ENCODE measurements at places on chromosomes 1 and 21.

GRCh38 chr1:107782217-107782845 lies 182.6 kb downstream of the VAV3 start:
- DNase-seq, result peak; percentile 91

GRCh38 chr1:179744401-179745130 lies 1.5 kb downstream of the FAM163A start:
- peak; percentile 54 for DNase-seq

DNA sequence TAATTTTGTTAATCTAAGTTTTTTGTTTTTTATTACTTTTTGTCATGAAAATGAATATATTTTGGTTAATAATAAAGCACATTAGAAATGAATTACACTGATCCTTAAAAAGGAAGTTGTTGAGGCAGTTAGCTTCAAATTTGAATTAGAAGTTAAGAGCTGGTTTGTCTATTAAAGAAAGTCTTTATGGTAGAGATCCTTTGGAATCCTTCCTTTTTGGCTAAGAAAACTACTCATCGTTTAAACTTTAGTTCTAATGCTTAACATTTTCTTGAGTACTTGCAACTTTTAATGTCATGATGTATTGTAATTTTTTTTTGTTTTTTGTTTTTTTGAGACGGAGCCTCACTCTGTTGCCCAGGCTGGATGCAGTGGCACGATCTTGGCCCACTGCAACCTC lies 2.4 kb downstream of the PTBP2 start:
- no peak for DNase-seq

DNA sequence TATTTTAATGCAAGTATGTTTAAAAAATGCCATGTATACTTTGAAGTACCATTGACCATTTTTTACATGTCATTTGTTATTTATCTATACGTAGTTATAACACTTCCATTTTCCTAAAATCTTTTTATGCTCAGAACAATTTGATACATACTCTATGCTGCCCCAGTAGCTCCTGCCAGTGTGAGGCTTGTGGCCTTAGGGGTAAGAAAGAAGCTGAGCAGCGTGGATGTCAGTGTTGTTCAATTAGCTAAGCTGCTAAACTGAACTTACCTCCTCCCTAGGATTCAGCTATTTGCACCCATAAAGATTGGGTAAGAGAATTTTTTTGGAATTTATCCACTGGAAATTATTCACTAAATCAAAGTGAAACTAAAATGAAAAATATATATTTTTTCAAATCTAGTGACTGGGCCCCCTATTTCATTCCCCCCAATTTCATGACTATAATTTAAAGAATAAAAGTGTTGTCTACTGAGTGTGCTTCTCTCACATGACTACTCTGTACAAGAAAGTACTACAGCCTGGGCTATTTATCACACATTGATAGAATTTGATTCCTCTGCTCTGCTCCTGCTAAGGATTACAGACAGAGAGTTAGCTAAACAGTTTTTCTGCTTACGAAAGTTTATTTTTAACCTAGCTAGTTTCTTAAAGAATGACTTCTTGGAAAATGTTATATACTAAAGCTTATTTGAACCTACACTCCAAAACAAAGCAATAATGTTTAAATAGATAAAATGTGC lies 1030.3 kb upstream of the ADGRL4 start:
- DNase-seq, result no peak

DNA sequence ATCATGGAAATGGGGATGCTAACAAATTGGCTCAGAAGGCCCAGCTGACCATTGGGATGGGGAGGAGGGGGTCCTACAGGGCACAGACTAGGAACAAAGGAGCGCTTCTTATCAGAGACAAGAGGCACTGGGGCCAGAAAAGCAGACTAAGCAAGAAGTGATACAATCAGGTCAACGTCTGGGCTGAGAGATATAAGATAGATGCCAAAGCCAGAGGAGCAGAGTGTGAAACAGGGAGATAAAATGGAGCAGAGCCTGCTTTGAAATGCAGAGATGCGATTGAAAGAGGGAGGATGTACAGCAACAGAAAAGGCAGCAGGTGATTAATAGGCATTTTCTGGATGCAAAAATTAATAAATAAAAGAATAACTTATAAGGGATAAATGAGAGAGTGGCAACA lies 127.5 kb upstream of the SAMSN1 start:
- DNase-seq, result no peak

- DNase-seq, result no peak
Observed at GRCh38 chr21:19244502-19245187, 841.1 kb upstream of the TMPRSS15 start.

- DNase-seq, result no peak
Observed at GRCh38 chr1:70992521-70992920, 55.1 kb downstream of the PTGER3 start.

GRCh38 chr1:101308935-101309333 lies 72.1 kb downstream of the S1PR1 start:
- DNase-seq, result no peak

DNA sequence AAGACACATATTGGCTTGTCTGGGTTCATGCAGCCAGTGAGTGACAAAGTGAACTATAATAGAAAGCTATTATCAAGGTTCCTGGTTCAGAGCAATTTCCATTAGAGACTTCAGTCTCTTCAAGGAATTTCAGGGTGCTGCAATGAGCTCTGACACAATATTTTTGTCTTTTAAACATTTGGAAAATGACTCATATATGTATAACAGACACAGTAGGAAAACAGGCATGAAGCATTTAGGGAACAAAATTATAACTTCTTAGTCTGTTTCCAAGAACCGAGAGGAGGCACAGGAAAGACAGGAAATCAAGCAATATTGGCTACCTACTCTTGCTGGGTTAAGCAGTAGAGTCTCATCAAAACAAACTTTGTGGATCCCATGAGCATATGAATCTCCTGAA lies 170.4 kb downstream of the PTPRC start:
- no peak for DNase-seq

DNA sequence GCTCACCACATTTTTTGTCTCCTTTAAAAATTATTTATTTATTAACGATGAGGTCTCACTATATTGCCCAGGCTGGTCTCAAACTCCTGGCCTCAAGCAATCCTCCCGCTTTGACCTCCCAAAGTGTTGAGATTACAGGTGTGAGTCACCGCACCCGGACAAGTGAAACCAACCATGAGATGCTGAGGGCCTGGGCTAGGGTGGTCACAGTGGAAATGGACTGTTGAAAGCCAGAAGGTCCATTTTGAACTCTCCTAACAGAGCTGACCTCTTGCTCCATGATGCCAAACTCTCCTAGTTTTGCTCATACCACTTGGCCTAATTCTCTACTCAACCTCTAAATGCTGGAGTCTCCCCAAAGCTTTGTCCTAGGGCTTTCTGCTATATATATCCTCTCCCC lies 109.1 kb downstream of the SLC45A1 start:
- no peak for DNase-seq

- DNase-seq, result no peak
Observed at GRCh38 chr1:85438353-85438752, 26.6 kb downstream of the DDAH1 start.

- DNase-seq, result no peak
Observed at GRCh38 chr1:160365325-160365724, 1.5 kb upstream of the NHLH1 start.

DNA sequence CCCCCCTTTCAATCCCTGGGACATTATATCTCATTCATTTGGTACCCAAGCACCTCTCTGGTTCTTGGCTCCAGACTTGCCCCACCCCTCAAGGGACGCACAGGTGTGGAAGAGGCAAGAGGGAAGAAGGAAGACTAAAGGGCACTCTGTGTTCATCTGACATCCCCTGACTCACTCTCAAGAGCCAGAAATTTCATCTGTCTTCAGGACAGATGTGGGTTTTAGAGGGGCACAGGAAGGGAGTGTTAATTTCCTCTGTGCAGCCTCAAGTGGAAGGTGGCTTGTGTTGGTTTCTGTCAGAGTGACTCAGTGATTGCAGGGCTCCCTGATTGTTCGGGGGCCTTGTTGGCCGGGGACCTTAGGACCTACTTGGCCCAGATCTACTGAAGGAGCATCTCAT lies 2.4 kb downstream of the C2CD4D start:
- no peak for DNase-seq

DNA sequence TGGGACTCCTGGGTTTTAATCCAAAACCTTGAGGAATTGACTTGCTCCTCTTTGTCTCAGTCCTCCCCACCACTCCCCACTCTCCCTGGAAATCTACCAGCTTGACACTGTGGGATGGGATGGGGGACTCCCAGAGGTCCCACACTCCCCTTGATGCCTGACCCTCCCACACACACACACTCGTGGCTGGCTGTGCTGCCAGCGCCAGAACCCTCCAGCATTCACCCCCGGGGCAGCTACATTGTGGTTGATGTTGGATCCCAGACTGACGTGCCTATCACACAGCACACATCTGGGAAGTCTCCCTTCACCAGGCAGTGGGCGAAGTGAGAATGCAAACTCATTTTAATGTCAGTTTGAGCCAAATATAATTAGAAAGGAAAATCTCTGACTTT lies 10.0 kb downstream of the KIRREL1 start:
- DNase-seq, result no peak

DNA sequence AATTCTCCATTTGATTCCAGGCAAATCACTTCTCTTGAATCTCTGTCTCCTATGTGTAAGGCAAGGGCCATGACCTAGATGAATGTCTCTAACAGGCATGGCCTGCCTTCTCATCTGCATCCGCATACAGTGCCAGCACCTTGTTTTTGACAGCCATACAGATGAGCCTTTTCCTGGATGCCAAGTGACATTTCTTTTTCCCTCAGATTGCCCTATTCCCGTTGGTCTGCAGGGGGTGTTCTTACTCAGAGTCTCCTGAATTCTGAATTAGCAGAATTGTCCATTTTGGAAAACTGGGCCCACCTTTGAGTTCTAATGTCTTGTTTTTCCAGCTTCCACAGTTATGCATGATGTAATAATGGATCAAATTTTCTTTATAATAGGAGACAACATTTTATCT lies 88.0 kb upstream of the ADAR start:
- no peak for DNase-seq

DNA sequence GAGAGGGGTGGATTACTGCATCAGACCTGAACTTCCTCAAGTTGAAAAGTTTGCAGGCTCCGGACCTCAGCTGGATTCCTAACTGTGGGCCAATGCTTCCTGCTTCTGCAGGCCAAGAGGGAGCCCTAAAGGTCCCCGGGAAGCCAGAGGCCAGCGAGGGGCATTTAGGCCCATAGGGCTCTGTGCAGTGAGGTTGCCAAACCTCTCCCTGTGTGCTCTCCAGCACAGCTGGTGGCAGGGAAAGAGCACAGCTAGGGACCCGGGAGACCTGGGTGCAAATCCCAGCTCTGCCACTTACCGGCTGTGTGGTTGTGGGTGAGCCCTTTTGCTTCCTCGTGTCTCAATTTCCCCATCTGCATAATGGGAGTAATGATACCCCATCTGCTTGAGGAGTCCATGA lies 100.5 kb downstream of the PAX7 start:
- no peak for DNase-seq

DNA sequence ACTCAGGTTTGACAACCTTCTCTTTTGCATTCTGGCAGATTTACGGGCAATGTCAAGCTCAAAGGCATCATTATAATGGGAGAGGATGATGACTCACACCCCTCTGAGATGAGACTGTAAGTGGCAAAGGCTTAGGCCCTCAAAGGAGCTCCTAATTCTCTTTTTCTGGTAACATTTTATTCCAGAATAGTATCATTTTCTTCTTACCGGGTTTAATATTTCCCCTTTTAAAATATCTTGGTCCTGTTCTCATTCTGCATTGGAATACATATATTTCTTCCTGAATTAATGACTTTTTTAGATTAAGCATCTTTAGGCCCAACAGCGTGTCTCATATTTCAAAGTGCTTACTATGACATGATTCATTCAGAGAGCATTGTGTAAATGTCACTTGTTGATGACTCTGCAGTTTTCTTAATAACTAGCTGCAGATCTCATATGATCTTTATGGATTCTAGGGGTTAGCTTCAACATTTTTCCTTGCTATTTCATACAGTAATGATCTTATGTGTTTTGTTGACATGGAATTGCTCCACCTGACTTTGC lies 1.7 kb downstream of the PITHD1 start:
- no peak for DNase-seq

GRCh38 chr21:21101911-21102310 lies 103.7 kb downstream of the NCAM2 start:
- DNase-seq, result peak; percentile 62

GRCh38 chr1:169931795-169932231 lies 38.1 kb upstream of the SCYL3 start:
- peak; percentile 63 for DNase-seq

DNA sequence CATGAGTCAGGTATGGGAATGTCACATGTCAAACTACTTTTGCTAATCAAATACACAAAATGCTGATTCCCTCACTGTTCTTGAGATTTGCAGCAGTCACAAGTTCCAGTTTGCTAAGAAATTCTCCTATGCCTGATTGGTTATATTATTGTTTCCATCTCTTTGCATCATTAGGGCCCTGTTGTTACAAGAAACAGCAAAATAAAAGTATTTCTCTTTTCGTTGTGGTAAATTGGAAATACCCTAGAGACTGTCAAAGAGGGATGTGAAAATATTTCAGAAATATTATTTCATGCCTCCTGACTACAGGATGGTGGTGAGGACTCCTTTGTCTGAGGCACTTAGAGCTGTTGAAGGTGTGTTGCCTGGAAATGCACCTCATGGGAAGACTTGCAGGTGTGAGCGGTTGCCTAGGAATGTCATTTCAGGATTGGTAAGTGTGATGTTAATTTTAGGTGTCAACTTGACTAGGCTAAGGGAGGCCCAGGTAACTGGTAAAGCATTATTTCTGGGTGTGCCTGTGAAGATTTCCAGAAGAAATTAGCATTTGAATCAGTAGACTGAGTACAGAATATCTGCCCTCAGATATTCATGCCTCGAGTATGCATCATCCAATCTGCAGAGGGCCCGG lies 117.4 kb downstream of the ROR1 start:
- no peak for DNase-seq

DNA sequence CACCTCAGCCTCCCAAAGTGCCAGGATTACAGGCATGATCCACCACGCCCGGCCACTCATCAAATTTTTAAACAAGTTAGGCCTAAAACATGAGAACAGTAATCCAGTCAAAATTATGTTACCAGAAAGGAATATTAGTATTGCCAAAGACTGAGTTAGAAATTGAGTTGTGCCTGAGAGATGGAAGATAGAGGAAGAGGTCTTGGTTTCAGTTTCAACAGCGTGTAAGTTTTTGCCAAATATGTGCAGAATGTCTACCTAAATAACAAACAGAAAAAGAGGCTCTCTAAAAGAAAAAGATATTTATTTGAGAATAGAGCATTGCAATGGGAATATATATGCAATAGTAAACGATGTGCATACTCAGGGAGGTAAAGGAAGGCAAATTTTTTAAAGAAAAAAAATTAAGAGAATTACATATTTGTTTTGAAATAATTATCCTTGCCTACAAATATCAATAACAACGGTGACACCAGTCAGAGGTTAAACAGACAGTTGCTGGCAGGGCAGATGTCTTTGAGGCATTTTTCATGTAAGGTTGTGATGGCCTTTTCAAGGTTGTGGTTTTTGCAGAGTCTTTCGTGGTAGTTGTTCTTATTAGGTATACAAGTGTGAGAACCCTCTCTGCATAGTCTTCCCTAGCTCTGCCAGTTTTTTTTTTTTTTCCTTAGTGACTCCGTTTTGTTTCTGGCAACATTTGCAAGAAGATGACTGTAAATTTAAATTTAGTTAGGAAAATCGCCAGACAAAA lies 2.2 kb upstream of the CD1B start:
- no peak for DNase-seq

GRCh38 chr1:25904943-25905679 lies 1.1 kb downstream of the STMN1 start:
- DNase-seq, result peak; percentile 98

GRCh38 chr21:32917362-32918135 lies 108.2 kb upstream of the OLIG2 start:
- DNase-seq, result peak; percentile 25

- DNase-seq, result peak; percentile 44
Observed at GRCh38 chr1:45442272-45442671, 48.7 kb downstream of the TESK2 start.
